ENCODE measurements at places on chromosomes 5 and 9.

DNA sequence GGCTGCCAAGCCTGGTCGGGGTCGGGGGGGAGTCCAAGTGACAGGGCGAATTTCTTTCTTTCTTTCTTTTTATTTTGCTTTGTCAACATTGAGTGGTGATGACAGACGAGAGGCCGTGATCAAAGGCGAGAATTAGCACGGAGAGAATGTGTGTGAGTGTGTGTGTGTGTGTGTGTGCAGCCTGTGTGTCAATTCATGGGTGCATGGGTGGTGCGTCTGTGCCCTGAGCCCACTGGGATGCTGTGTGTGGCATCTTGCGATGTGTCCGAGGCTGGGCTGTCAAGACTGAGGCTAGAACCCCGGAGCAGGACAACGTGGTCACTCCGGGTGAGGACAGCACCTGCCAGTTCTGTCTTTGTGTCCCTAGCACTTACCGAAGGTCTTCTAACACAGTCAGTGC is 4.7 kb upstream of the FIBCD1 start:
- no peak for DNase-seq

- no peak for DNase-seq
These were observed 46.2 kb downstream of the NTNG2 start for GRCh38 chr9:132207839-132208615.

DNA sequence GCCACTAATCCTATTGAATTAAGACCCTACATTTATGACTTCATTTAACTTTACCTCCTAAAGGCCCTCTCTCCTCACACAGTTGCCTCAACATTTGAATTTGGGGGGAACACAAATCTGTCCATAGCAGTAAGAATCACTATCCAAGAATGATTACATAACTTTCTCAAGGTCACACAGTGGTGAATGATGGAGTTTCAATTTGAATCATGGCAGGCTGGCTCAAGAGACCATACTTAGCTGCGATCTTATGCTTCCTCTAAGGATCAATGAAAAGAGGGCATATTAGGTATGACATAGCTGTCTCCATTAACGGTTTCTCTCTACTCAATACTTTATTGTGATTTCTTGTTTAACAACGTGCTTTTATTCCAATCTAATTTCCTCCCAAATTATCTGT is 44.1 kb upstream of the PDE4D start:
- DNase-seq, result no peak

DNA sequence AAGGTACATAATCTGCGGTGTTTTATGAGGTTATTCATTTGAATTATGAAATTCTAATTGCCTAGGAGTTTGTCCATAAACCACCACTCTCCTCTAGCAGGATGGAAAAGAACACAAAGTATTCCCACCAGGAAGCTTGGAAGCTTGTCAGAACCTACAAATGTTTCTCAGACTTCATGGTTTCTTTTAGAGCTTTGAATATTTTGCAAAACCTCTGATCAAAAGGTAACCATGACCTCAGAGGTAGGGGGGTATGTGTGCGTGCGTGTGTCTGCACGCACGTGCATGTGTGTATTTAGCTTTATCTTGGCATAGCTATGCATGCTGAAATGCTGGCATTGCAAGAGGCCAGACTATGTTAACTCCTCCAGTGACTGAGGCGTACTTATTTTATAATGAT is 847.0 kb downstream of the TLE1 start:
- DNase-seq, result no peak

GRCh38 chr5:128539038-128539429 is 989 bp upstream of the FBN2 start:
- no peak for DNase-seq

DNA sequence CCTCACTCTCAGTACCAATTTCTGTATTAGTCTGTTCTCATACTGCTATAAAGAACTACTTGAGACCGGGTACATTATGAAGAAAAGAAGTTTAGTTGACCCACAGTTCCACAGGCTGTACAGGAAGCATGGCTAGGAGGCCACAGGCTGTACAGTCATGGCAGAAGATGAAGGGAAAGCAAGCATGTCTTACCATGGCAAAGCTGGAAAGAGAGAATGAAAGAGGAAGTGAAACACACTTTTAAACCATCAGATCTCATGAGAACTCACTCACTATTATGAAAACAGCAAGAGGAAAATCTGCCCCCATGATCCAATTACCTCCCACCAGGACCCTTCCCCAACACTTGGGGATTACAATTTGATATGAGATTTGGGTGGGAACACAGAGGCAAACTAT is 698.8 kb downstream of the CDH9 start:
- DNase-seq, result no peak

GRCh38 chr5:131595088-131596033 is 39.7 kb downstream of the RAPGEF6 start:
- no peak for DNase-seq

DNA sequence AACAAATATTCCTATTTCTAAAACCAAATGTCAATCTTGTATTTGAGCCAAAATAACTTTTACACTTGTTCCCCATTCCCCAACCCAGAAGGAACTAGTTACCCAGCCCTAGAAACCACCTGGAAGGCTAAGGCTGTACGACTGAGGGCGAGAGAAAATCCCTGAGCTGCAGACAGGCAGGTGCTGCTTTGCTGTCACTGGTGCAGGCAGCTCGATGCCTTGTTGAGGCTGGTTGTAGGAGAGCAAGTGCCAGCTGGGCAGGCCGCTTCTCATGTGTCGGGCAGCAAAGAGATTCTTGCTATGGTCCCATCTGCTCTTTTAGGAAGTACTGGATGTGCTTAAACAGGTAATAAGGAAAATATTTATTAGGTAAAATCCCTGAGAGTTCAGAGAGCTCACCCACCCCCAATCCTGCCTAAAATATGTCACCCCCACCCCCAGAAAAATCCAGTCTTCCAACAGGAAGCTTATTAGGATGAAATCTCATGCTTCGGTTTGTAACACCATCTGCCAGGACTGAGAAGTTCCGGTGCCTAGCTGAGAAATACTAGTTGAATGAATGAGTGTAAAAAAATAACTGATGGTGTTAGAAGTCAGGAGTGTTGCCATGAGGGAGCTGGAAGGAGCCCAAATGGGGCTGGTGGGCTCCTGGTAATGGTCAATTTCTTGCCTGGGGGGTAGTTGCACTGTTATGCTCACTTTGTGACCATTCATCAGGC is 91.1 kb upstream of the DMRT1 start:
- no peak for DNase-seq

- no peak for DNase-seq
These were observed 43.8 kb upstream of the ZNF300 start for GRCh38 chr5:150948539-150948938.

GRCh38 chr5:178323541-178323865 is 90.9 kb upstream of the PHYKPL start:
- DNase-seq, result no peak

DNA sequence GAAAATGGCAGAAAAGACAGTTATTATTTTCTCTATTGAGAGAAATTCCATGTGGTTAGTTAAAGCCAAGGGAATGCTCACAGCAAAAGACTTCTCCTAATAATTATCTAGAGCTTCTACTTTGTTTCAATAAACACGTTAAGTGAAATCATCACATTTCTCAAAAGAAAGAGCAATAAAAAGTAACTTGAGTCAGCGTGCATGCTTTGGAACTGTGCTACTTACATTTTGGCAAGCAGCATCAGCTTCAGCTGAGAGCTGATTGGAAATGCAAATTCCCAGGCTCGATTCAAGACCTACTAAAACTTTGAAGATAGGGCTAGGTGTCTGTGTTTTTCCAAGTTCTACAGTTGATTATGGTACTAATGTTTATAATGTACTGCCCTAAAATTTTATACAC is 132.1 kb downstream of the CDH18 start:
- no peak for DNase-seq

DNA sequence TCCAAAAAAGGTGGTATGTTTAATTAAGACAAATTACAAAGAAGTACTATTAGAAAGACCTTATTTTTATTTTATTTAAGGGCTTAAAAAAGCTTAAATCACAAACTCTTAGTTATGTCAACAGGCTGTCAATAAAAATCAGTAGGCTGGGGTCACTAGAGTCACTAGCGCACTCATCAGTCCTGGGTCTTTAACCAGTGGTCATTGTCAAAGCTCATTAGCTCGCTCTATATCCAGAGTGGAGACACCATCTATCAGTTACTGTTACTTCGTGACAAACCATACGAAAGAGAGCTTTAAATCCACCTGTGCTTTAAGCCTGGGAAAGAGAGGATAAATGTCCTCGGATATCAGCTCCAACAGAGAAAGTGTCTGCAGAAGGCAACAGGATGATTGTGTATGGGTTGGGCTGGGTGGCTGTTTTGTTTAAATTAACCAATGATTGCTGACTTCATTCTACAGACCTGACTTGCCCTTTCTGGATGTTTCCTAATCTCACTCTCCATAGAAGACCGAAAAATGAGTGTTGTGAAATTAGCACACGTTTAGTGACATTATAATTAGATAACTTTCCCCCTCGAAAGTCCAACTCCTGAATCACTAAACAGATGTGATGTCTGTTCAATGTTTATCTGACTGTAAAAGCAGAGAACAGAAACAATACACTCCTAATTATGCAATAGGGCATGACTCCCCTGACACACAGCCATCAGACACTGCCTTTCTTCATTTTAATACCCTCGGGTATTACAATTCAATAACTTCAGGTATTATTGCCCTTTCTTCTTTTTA is 123.6 kb upstream of the TNPO1 start:
- DNase-seq, result no peak

GRCh38 chr5:73818357-73818756 is 192.4 kb downstream of the ARHGEF28 start:
- DNase-seq, result no peak
